ENCODE measurements at places on chromosomes 11 and 22. TPM values are rescaled to one million over a fixed set of nuclear protein-coding genes. Genes with fewer than 3 reads are reported as not detected.

GRCh38 chr11:33907421-33907820, 15.5 kb upstream of the LMO2 start:
- DNase-seq, result no peak
- no peak overlapping the region for H3K27ac ChIP-seq
- H3K27me3 ChIP-seq, result no peaks in the 10 kb centered on the region
- no peaks in the 10 kb centered on the region for H3K4me1 ChIP-seq
- no peak overlapping the region for H3K4me3 ChIP-seq
- no peaks in the 10 kb centered on the region for H3K36me3 ChIP-seq

GRCh38 chr22:38699784-38700183, 959 bp downstream of the JOSD1 start:
- no peak for DNase-seq
- peaks cover 62% of the 10 kb centered on the region for H3K4me1 ChIP-seq
- H3K36me3 ChIP-seq, result no peaks in the 10 kb centered on the region
- peak overlapping the region; percentile 94 for H3K4me3 ChIP-seq
- H3K27me3 ChIP-seq, result no peaks in the 10 kb centered on the region
- peak overlapping the region; percentile 100 for H3K27ac ChIP-seq

GRCh38 chr22:49357661-49358440, 469.8 kb downstream of the BRD1 start:
- H3K4me1 ChIP-seq, result no peaks in the 10 kb centered on the region
- no peaks in the 10 kb centered on the region for H3K36me3 ChIP-seq
- no peak overlapping the region for H3K4me3 ChIP-seq
- no peaks in the 10 kb centered on the region for H3K27me3 ChIP-seq
- DNase-seq, result no peak
- H3K27ac ChIP-seq, result no peak overlapping the region

GRCh38 chr11:12388173-12388572, 10.8 kb downstream of the PARVA start:
- peak overlapping the region; percentile 60 for H3K27ac ChIP-seq
- no peaks in the 10 kb centered on the region for H3K36me3 ChIP-seq
- DNase-seq, result no peak
- H3K4me3 ChIP-seq, result no peak overlapping the region

OMP gene
- not detected for total RNA-seq

SNX32 gene
- 0.37 TPM for total RNA-seq
